Activated naive CD4-positive, alpha-beta T cell (primary cell): ENCODE measurements at places on chromosomes 6 and 20.
A peak's percentile ranks its signal among the peaks of the same experiment; 100 is the strongest.

GRCh38 chr6:36104836-36105235 lies 25.5 kb upstream of the MAPK13 start:
- no peak for DNase-seq

GRCh38 chr20:20593447-20594170 lies 118.8 kb downstream of the RALGAPA2 start:
- no peak for DNase-seq

DNA sequence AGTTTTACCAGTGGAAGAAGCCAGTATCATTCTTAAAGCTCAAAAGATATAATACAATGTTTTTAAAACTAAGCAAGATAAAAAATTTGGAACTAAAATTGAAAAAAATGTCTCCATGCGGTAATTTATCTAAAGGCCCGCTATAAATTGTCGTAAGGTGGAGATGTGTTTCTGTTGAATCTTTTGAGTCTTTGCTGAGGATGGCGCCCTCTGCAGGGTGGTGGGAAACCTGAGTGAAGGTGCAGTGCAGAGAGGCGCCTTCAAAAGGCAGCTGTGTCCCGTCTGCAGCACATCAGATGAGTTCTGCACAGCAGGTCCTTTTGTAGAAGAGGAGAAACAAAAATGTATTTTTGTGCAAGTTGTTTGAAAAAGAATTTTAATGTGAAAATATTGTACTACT lies 29.4 kb upstream of the KIF25 start:
- DNase-seq = no peak

- no peak for DNase-seq
Measured at GRCh38 chr6:42889815-42890214, 10.4 kb downstream of the RPL7L1 start.

DNA sequence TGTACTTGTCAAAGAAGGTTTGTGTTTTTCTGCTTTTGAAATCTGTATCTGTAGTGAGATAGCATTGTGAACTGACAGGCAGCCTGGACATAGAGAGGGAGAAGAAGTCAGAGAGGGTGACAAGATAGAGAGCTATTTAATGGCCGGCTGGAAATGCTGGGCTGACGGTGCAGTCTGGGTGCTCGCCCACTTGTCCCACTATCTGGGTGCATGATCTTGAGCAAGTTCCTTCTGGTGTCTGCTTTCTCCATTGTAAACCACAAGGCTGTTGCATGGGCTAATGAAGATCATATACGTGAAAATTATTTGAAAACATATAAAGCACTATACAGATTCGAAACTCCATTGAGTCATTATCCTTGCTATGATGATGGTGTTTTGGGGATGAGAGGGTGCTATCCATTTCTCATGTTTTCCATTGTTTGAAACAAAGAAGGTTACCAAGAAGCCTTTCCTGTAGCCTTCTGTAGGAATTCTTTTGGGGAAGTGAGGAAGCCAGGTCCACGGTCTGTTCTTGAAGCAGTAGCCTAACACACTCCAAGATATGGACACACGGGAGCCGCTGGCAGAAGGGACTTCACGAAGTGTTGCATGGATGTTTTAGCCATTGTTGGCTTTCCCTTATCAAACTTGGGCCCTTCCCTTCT lies 18.4 kb downstream of the CD83 start:
- DNase-seq = no peak

DNA sequence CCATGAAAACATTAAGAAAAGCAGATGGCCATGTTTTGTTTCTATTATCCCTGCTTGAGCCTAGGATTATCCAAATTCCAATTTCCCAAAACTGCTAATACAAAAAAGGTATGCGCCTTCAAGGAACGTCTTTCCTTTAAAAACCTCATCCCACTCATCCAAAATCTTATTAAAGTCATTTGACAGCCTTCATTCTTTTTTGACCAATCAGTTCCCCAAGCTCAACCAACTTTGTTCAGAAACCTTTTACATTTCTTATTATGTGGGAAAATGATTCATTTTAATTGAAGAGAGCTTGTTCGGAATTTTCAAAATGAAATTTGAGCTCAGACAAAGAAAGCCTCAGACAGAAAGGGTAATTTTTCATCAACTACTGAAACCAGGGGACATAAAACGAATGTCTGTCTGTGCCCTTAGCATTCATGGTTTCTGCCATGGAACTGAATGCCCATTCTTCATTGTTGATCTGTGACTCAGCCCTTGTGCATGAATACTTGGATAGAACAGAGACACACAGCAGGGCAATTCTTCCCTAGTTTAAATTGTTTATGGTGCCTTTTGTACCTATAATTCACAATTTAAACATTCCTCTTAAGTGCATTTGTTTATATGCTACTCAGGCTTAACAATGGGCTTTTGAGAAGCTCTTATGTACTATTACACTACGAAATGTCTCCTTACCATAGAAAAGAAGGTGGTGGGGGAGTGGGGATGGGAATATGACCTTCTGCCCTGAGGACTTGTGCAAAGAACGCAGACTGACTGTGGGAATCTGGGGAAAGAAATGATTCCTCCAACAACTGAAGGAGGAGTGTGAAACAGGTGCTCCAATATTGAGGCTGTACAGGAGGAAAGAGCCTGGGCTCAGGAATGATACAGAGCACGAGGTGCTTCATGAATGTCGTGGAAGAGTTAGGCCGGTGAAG lies 49.8 kb upstream of the ERVFRD-1 start:
- no peak for DNase-seq

GRCh38 chr6:48933136-48933535 lies 529.9 kb downstream of the MMUT start:
- no peak for DNase-seq

- DNase-seq = no peak
Measured at GRCh38 chr20:41275301-41275731, 42.2 kb downstream of the ZHX3 start.

DNA sequence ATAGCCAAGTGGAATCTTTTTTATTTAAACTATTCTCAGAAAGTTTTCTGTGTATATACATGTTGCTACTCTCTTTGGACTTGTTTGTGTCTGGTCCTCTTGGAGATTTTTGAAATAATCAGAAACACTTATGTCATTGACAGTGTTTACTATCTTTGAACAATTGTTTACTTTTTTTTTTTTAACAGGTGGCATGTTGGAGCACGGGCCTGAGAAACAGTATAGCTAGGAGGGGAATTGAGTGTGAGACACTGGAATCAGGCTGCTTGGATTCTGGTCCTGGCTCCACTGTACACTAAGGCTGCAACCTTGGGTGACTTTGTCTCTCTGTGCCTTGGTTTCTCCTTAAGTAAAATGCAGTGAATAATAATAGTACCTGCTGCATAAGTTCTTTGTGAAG lies 279.6 kb downstream of the PRL start:
- no peak for DNase-seq

- DNase-seq = no peak
Measured at GRCh38 chr6:86535100-86535499, 402.2 kb upstream of the HTR1E start.

DNA sequence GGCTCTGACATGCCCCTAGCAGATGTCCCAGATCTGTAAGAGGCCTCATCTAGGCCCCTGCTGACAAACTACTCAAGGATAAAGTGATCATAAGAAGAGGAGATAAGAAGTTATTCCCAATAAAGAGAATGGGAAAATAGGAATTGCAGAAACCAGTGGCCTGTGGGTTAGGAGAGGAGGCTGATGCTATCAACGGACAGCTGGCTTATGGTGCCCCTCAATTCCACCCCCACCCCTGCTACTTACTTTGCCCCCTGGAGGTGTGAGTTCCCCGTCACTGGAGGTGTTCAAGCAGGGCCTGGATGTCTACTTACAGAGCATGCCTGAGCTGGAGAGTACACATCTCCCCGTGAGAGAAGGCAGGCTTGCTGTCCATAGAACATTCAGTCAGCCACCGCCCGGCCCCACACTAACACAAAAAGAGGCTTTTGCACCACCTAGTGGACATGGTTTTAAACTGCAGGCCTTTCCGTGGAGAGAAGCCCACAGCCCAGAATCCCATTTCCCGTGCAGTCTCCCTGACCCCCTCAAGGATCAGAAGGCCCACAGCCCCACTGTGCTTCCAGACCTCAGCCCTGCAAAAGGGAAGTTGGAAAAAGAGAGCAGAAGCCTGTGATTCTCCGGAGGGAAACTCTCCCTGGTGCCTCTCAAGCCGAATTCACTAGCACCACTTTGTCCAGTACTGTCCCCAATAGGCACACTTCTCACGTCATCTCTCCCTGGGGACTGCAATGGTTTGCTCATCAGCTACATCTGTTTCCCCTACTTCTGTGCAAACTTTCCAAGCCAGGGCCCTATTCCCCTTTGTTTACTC lies 23.8 kb upstream of the BNIP5 start:
- peak; percentile 58 for DNase-seq

DNA sequence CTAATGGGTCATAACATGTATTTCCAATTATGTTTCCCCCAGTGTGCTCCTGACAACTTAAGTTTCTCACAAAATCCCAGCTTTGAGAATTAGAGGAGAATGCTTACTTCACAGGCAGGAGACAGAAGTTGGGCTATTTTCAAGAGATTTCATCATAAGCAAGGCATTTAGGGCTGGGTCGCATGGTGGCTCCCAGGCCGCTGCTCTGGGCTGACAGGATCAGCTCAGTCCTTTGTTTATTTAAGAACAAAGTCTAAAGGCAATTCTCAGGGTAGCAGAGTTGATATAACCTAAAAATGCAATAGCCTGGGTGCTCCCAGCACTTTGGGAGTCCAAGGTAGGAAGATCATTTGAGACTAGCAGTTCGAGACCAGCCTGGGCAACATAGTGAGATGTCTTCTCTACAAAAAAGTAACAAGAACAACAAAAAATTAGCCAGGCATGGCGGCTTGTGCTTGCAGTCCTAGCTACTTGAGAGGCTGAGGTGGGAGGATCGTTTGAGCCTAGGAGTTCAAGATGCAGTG lies 10.9 kb downstream of the FOXQ1 start:
- DNase-seq = no peak

GRCh38 chr6:34867484-34867883 lies 20.4 kb downstream of the TAF11 start:
- no peak for DNase-seq

DNA sequence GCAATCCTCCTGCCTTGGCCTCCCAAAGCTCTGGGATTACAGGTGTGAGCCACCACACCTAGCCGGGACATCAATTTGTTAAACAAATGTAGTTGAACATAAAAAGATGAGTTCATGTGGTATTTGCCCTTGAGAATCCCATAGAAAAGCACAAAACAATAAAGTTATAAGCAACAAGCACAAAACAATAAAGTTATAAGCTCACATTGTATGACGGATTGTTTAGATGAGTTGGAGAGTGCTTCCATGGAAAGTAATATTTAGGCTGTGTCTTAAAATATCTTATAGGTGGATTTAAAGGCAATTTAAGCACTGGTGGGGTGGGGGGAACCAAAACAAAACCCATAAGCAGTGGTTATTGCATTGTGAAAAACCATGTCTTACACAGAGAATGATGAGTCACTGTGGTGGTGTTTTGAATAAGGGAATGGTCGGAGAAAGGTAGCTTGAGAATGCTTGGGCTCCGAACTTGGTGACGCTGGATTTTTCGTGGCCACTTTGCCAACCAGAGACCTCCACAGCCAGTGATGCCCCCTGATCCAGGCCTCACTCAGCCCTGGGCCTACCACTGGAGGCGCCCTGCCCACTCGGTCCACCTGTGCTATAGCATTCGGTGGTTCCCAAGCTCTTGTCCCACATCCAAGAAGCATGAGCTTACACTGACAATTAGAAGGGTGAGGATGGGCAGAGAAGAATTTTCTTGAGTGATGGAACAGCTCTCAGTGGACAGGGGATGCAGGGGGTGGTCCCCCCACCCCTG lies 256.0 kb downstream of the CDKAL1 start:
- DNase-seq = no peak

DNA sequence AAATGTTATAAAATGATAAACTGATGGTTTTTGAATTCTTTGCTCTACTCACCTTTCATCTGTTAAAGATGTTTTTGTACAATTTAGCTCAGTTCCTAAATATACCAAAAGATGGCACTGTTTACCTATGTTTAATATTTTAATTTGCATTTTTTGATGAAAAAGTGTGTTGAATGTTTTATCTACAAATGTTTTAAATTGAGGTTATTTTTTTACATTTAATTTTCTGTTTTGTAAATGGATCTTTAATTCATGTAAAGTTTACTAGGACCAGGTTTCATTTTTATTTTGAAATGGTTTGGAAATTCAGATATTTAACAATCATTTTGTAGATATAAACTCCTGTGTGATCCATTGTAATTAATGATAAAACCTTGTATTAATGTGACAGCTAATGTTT lies 30.0 kb downstream of the CDKAL1 start:
- DNase-seq = no peak
